ENCODE measurements at places on chromosomes 2 and 18.

GRCh38 chr2:82055846-82056245 lies 1751.3 kb upstream of the LRRTM1 start:
- DNase-seq, result no peak

DNA sequence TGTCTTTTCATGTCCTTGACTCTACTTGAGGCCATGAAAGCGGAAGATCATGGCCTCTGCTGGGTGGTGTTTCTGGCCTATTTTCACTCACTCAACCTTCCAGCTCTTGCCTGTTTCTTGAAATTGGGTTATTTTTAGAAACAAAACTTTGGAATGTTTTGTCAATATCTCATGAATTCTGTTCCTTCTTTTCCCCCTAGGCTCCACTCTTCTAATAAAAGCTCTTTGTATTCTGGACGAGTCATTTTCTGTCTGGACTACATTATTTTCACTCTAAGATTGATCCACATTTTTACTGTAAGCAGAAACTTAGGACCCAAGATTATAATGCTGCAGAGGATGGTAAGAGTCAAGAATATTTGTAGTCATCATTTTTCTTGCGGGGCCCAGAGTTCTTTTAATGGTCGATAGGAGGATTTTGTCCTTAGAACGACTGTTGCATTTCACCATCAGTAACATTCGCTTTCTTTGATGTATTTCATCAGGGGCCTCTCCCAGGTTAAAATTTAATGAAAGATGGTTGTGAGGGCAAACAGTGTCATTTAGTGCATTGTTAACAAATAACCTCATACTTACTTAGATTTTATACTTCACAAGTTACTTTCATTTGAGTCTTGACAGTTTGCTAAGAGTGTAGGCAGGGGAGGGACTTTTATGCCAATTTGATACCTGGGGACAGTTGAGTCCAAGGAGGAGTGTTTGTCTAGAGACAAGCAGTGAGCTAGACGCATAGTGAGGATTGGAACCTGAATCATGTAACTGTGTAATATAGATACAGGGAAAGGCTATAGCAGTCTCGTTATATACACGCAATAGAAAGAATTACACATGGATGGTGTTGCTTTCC lies 64.6 kb downstream of the TRPM8 start:
- no peak for DNase-seq

- no peak for DNase-seq
Observed at GRCh38 chr2:180553094-180553715, 427.2 kb upstream of the UBE2E3 start.

GRCh38 chr18:79583984-79584401 lies 95.6 kb upstream of the CTDP1 start:
- no peak for DNase-seq

GRCh38 chr18:12296457-12296856 lies 11.6 kb upstream of the TUBB6 start:
- no peak for DNase-seq

- DNase-seq, result no peak
Observed at GRCh38 chr2:194004590-194005206, 1652.3 kb upstream of the SLC39A10 start.

GRCh38 chr2:54945391-54946219 lies 104.6 kb downstream of the RTN4 start:
- DNase-seq, result peak; percentile 4

- DNase-seq, result no peak
Observed at GRCh38 chr2:113183703-113184102, 9.9 kb downstream of the PSD4 start.

DNA sequence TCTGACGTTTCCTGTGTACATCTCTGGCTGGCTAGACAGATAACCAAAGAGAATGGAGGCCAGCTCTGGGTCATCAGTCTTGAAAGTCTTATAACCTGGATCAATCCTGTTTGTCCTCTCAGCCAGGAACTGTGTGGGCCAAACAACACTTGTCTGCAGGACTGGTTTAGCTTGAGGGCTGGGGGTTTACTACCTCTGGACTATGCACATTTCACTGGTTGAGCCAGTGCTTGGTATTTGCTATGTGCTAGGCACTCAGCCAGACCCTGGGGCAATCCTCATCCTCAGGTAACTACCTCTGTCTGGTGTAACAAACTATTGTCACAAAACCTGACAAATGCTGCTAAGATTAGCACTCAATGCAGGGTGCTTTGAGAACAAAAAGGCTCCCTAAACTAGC lies 169.7 kb downstream of the HAUS1 start:
- DNase-seq, result no peak

GRCh38 chr2:26770986-26771586 lies 7.0 kb downstream of the SLC35F6 start:
- no peak for DNase-seq

DNA sequence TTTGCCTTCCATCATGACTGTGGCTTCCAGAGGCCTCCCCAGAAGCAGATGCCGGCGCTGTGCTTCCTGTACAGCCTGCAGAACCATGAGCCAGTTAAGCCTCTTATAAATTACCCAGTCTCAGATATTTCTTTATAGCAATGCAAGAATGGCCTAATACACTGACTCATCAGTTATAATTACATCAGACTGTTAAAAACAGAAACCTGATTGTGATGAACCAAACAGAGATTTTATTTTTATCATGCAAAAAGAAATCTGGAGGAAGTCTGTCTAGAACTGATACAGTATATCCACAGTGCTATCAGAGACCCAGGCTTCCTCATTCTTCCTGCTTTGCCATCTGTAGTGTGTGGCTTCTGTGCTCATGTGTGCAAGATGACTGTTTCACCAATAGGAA lies 93.4 kb upstream of the MEX3C start:
- no peak for DNase-seq

GRCh38 chr2:74399785-74400184 lies 19.7 kb upstream of the DCTN1 start:
- peak; percentile 30 for DNase-seq

DNA sequence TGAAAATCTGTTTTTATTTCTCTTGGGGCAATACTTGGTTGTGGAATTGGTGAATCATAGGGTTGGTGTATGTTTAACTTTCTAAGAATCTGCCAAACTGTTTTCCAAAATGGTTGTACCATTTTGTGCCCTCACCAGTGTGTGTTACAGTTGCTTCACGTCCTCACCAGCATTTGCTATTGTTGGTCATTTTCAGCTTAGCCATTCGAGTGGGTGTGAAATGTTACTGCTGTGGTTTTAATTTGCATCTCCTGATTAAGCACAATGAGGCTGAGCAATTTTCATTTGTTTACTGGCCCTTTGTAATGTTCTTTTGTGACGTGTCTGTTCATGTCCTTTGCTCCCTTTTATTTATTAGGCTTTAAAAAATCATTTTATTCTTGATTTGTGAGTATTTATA lies 49.7 kb downstream of the FOSL2 start:
- DNase-seq, result no peak

- no peak for DNase-seq
Observed at GRCh38 chr2:187956906-187957534, 334.7 kb upstream of the GULP1 start.

DNA sequence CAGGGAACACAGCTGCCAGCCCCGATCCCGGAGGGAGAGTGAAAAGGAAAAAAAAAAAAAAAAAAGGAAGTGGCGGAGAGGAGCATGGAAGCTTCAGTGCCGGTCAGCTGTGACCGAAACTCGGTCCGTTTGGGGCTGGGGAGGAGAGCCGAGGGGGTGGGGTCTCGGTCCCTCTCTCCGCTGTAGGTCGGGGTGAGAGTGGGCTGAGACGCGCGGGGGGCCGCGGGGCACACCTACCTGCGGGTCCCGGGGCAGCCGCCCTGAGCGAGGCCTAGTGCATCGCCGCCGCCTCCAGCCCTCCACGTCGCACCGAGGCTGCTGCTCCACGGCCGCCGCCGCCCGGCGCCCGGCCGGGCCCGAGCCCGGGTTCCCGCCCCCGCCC lies 536 bp downstream of the VPS54 start:
- DNase-seq, result peak; percentile 21

DNA sequence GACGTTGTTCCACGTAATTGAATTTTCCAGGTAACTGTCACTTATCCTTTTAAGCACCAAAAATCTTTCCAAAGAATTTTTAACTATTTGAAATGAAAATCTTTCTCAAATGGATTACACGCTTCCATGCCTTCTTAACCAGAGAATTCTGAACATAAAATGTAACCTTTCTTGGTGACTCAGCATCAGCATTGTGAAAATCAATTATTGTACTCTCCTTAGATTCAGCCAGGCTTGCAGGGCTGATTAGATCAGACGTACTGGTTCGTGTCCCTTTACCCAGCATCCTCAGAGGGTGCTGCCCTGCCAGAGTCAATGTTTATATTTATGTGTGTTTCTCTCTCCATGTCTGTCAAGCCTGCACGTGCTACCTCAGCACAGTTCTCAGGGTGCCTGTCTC lies 623.9 kb downstream of the CNTNAP5 start:
- DNase-seq, result no peak

GRCh38 chr2:230575642-230576324 lies 136.9 kb upstream of the CAB39 start:
- DNase-seq, result peak; percentile 52

DNA sequence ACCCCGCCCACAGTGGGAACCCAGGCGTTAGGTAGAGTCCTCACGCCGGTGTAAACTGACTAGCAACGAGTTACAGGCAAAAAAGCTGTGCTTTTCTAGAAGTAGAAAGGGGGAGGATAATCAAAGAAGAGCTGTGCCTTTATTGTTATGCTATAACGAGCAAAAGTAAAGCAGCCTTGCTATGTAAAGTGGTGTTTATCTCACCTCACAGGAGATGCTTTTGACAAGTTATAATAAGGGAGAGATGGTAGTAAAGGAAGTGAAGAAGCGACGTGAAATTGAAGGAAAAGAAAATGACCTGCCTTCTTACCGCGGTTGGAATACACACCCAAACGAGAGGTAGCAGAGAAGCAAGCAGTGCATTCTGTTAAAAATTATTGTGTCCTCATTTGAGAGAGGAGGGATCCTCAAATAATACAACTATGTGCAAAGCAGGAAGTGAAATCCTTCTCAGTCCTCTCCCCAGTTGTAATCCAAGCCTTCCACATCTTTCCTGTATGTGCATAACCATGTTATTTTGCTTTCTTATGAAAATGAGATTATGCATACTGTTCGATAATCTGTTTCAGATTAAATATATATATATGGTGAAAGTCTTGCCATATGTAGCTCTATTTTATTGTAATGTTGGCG lies 962 bp downstream of the TANK start:
- DNase-seq, result no peak

DNA sequence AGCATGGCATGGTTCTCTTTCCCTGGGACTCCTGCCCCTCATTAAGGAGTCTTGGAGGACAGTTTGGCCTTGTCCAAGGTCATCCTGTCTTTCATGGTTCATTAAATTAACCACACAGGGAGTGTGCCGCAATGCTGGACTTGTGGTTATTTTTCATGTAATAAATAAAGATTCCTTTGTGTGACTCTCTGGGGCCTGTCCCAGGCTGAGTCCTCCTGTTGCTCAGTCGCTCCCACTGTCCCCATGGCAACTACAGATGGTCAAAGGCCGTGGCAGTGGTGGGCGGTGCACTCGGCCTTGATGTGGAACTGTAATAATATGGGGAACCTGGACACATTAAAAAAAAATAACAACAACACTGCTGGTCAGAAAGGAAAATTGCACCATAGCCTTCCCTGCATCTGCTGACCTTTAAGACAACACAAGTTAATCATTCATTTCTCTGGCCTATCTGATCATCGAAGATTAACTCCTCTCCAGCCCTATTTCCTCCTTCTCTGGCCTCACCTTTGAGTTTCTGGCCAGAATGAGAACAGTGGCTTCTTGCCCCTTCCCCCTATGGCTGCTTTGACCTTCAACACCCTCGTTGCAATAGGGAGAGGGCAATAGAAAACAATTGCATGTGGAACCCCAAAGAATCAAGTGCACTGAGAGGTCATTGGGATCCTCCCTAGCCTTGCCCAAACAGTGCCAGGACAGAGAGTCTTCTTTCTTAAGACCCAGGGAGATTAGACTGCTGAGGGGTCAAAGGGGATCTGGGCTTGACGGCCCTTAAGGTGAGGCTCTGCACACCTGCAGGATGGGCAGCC lies 44.7 kb downstream of the PSD4 start:
- no peak for DNase-seq

DNA sequence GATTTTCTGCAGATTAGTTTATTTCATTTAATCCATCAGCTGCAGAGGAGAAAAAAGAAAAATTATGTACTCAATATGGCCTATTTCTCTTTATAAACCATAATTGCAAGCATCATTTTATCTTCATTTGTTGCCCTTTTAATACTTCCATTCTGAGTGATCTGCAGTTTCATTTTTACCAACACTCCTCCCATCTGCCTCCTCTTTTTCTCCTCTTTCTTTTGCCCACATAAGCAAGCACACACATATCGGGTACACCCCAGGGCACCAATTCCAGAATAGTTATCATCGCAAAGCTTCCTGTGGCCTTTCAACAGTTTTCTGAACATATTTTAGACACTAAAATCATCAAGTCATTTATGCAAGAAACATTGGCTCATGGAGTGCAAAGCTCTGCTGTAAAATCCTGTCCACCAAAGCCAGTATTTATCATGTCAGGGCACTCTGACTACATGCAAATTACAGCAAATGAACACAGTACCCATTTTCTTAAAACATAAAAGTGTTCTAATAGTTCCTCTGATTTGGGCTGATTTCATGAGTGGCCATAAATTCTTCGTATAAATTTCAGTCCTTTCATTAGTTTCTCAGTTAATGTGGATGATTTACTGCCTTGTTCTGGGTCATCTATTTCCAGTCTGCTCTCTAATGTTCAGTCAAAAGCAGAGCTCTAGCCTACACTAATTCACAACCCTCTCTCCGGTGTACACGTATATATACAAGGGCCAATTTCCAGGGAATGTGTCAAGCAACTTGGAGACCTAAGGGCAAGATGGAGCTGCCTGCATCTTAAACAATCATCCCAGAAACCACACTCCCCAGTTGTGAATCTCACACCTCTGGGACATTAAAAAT lies 281.3 kb downstream of the STK39 start:
- DNase-seq, result peak; percentile 34

GRCh38 chr18:24208270-24209035 lies 69.6 kb downstream of the CABYR start:
- DNase-seq, result peak; percentile 15

- DNase-seq, result no peak
Observed at GRCh38 chr2:37902991-37903390, 22.1 kb upstream of the RMDN2 start.

GRCh38 chr2:225296951-225297350 lies 102.6 kb upstream of the NYAP2 start:
- no peak for DNase-seq

- no peak for DNase-seq
Observed at GRCh38 chr2:46430992-46431391, 48.4 kb upstream of the TMEM247 start.

Data from activated CD4-positive, alpha-beta T cell treated with anti-CD3 and anti-CD28 coated beads, Interleukin-2, Interleukin-4, amounts not matched to agents 100 ng/mL and 50 ng/mL, durations not matched to agents 16 hours and 8 hours (primary cell).